ENCODE measurements at places on chromosomes 11 and 22. TPM values are rescaled to one million over a fixed set of nuclear protein-coding genes. Genes with fewer than 3 reads are reported as not detected.
A peak's percentile ranks its signal among the peaks of the same experiment; 100 is the strongest.

DNA sequence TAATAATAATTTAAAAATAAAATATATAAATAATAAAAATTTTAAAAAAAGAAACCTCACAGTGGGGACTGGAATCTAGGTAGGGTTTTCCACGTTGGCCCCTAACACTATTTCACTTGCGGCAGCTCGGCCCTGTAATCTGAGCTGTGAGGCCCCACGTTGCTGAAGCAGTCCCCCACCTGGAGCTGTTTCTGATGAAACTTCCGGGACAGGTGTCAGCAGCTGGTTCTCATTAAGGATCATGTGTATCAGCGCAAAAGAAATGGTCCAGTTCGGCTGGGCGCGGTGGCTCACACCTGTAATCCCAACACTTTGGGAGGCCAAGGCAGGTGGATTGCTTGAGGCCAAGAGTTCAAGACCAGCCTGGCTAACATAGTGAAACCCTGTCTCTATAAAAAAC is 17.3 kb downstream of the RHOD start:
- no peak for DNase-seq

DNA sequence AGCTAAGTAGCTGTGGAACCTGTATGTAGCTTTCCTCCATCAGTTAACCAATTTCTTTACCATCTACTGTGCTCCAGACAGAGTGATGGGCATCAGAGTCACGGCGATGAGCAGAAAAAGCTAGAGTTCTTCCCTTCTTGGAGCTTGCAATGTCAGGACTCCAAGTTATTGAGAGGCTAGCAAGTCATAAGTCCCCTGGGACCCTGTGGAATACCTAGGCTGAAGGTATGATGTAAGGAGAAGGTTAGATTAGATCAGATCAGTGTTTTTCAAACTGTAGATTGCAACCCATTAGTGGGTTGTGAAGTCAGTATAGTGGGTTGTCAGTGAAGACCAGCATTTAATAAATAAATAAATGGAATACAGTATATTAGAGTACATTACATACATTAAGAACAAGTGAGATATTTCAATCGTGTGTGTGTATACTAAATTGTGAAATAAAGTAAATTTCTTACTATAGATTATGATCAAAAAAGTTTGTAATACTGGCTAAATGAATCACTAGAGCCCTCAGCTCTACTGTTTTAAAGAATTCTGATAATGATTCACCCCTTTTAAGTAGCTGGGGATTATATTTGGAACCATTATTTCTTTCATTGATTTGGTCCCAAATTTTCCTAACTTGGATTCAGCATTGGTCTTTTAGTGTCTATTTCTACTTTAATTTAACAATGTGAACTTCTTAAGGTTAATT is 52.3 kb downstream of the RASSF10 start:
- DNase-seq: no peak

DNA sequence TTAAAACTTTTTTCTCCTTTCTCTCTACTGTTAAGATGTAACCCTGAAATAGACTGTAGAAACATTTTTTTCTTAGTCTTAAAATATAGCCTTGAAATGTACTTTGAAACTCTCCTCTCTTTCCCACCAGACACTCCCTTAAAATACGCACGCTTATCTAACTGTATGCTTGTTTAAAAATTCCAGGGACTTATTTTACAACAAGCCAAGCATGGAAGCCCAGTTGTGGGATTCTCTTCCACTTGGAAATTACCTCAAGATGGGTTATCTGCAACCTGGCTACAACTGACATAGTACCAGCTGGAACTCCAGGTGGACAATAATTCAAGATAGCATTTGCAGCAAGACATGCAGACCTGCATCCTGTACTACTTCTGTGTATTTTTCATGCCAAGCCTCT is 12.1 kb upstream of the CHORDC1 start:
- DNase-seq: no peak

DNA sequence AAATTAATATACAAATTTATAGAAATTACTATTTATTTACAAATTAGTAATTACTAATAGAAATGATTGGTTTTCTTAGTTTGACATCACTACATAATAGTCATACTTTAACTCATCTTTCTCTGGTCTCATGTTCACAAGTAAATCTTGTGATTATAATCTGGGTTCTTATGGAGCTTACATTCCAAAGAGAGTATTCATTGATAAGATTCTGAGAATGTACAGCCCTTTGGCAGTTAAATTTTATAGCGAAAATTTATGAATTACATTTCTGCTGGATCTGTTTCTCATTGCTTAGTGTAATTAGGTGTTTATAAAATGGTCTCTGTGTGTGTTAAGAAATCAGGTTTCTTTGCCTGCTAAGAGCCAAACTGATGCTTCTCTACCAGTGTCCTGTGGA is 175.2 kb downstream of the TMEM135 start:
- DNase-seq: no peak

DNA sequence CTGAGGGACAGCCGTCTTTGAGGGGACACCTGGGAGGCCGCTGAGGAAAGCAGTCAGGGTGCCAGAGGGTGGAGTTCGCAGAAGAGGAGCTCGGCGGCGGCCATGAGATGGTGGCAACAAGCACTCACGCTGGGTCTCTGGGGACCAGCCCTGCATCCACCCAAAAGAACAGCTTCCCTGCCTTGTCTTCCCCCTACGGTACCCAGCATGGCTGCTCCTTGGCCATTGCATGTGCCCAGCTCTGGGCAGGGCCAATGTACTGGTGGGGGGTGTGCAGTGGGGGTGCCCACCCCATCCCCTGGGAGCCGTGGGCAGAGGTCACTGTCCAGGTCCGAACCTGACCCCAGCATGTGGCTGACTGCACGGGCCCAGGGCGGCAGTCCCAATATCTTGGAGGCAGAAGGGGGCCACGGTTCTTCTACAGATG is 42.3 kb downstream of the OSBPL5 start:
- no peak for DNase-seq

DNA sequence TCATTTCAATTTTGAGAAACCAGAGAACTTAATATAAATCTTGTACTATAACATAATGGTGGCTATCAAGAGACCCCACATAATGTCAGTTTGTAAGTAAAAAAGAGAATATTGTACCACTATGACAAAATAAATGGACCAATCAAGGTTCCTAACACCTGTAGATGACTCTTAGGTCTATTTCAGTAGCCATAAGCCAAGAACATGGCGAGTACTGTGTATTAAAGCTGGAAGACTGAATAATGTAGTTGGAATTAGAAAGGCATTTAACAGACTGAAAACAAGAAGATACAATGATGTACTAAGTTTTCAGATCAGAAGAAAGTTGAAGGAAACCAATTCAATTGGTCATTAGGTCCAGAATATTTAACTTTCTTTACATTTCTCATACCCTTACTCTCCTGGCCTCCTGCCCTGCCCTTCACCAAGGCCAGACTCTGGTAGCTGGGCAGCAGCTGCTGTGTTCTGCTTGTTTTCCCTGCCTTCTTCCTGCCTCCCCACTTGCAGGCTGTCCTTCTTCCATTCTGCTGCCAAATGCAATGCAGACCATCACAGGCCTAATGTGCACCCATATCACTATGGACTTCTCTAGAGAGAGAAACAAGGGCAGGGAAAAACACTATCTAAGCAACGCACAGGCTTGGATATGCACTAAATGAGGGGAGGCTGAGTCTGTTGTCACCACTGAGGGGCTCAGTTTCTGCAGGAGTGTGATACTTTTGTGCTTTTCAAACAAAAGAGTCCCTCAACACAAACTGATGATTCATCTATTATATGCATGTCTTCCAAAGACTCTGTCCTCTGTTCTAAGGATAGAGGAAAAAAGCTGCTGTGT is 60.1 kb downstream of the RAB30 start:
- no peak for DNase-seq

DNA sequence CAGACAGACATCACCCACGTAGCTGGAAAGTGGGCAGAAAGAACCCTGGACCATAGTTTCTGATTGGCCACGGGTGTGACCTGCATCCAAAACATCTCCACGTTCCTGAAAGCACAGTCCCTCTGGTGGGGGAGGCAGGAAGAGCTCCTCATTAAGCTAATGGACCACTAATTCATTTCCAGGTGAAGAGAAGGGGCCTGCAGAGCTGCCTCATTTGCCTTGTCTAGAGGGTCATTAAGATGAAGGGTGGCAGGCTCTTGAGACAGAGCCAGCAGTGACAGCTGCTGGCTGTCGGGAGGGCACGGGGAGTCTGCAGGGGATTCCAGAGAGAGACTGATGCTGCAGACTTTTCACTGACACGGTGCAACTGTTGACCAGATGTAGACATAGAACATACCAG is 149.6 kb upstream of the OPCML start:
- peak; percentile 1 for DNase-seq

DNA sequence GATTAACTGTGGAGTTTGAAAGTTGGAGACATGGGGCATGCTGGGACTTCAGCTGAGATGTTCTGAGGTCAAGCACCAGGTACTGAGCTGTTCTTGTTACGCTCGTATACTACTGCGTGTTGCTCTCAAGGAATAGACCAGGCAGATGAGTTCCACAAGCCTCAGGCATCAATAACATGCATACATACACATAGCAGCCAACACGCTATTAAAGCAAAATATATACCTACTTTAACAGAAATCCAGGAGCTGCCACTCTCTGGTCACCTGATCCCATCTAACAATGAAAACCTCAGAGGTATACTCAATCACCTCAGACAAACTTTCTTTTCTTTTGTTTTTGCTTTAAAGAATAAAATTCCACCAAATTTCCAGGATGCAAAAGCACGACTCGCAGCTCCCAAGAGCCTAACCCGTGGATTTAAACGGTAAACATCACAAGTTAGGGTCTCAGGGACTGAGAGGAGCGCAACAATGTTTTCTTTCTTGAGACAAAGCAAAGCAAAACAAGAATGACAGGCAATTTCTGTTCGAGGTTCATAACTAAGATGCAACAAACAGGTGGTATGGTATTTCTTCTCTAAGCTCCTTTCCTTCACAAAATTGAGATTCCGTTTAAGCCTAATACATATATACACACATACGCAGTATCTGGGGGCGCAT is 16.5 kb downstream of the BLID start:
- no peak for DNase-seq

- DNase-seq: no peak
Measured at GRCh38 chr11:8223513-8223900, 40.2 kb downstream of the LMO1 start.

DNA sequence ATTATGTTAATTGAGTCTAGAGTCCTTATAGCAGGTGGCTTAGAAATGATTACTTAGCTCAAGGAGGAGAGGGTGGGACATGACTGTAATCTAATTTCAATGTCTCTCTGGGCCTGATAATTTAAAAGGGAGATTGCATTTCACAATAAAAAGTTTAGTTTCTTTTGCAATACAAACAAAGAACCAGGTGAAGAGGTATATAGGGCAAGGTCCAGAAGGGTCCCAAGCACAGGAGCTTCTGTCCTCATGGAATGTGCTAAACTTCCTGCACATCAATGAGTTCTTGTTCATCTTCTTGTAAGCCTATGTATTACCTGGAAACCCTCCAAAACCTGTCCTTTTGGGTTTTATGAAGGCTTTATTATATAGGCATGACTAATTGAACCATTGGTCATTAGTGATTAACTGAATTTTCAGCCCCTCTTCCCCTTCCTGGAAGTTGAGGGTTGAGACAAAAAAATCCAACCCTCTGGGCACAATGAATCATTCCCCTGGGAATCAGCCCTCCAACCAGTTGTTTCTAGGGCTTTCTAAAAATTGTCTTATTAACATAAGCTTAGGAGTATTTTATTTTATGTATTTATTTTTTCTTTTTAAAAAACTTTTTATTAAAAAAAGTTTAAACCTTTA is 37.6 kb downstream of the MS4A2 start:
- DNase-seq: no peak

DNA sequence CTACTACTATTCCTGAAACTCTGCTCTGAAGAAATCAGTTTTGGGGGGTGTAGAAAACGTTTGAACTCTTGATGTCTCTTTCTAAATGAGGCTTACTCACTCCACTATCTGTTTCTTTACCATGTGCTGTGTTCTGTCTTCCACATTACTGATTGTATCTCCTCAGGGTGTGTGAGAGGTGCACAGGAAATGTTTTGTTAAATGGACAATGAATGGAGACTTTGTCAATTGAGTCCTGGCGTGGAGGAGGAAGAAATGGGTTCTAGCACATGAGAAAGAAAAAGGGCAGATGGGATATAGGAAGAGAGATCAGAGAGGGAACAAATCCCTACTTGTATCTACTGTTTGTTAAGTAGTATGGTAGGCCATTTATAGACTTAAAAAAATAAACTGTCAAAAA is 577.1 kb upstream of the CCDC90B start:
- DNase-seq: no peak

GRCh38 chr11:80204021-80204420 is 763.2 kb upstream of the TENM4 start:
- DNase-seq: no peak

DNA sequence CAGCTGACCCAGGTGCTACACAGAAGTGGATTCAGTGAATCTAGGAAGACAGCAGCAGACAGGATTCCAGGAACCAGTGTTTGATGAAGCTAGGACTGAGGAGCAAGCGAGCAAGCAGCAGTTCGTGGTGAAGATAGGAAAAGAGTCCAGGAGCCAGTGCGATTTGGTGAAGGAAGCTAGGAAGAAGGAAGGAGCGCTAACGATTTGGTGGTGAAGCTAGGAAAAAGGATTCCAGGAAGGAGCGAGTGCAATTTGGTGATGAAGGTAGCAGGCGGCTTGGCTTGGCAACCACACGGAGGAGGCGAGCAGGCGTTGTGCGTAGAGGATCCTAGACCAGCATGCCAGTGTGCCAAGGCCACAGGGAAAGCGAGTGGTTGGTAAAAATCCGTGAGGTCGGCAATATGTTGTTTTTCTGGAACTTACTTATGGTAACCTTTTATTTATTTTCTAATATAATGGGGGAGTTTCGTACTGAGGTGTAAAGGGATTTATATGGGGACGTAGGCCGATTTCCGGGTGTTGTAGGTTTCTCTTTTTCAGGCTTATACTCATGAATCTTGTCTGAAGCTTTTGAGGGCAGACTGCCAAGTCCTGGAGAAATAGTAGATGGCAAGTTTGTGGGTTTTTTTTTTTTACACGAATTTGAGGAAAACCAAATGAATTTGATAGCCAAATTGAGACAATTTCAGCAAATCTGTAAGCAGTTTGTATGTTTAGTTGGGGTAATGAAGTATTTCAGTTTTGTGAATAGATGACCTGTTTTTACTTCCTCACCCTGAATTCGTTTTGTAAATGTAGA is 1.7 kb downstream of the MALAT1 start:
- DNase-seq: peak; percentile 71

DNA sequence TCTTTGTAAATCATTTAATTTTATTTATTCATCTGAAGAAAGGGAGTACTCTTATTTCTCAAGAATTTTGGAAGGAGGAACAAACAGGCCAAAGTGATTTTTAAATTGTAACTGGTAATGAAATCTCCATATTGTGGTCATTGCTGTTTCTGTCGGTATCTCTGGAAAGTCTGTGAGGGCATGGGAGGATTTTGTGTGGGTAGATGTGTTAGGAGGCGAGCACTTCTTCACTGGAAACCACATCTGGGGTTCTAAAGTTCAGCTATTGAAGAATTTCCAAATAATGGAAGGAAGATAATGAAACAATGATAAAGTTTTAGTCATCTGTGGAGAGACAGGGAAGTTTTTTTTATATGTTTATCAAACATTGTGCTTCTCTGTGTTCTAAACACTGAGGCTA is 6.6 kb downstream of the TRIM34 start:
- DNase-seq: no peak

The OR52A1 gene
- total RNA-seq: not detected

The MS4A2 gene
- 8.5 TPM for total RNA-seq

The LMO2 gene
- total RNA-seq: 35.1 TPM

The ALDH3B2 gene
- total RNA-seq: 4.8 TPM

The FGF19 gene
- 0.09 TPM for total RNA-seq

The TMA7B gene
- total RNA-seq: 0.31 TPM

The OR2AG2 gene
- 0.18 TPM for total RNA-seq

The TEX12 gene
- total RNA-seq: 0.74 TPM
